ENCODE measurements at places on chromosomes 2 and 18. TPM values are rescaled to one million over a fixed set of nuclear protein-coding genes. Genes with fewer than 3 reads are reported as not detected.

DNA sequence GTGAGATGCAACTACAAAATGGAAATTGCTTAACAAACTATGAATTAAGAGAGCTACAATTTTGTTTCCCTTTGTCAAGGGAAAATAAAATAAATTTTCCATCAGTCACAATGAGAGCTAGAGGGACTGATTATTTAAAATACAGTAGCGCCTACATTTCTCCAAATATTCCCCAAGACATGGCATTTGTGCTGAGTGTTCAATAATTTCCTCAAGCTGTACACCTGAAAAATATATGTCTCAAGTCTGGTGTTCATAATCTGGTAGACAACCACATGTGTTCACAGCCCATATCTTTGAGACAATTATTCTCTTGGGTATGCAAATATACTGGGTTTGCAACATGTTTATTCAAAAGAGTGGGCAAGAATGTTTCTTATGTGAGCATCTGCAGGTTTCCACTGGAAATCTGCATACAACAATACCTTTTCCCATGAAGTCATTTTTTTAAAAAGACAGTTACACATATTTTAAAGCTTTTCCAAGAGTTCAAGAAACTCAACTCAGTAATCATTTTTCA, 240.1 kb upstream of the VRK2 start:
- no peak overlapping the region for H3K27ac ChIP-seq
- H3K4me3 ChIP-seq = no peak overlapping the region
- H3K36me3 ChIP-seq = no peaks in the 10 kb centered on the region
- H3K27me3 ChIP-seq = no peaks in the 10 kb centered on the region
- no peak for DNase-seq
- H3K4me1 ChIP-seq = no peaks in the 10 kb centered on the region

GRCh38 chr18:56458770-56459712, 179.4 kb downstream of the TXNL1 start:
- no peaks in the 10 kb centered on the region for H3K4me1 ChIP-seq
- H3K4me3 ChIP-seq = no peak overlapping the region
- H3K27ac ChIP-seq = no peak overlapping the region

DNA sequence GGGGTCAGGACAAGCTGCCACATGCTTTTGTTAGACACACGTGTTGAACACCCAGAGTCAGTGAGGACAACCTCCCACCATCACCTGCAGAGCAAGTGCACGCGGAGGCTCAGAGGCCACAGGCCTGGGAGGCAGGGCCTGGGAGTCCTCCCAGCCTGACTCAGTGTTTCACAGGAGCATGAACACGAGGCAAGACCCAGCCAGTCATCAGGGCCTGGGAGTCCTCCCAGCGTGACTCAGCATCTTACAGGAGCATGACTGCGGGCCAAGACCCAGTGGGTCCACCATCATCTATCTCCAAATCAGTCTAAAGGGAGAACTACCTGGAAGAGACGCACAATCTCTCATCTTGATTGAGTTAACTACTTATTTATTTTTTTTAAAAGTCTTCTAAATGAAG, 112.6 kb upstream of the PXDN start:
- peaks cover 46% of the 10 kb centered on the region for H3K4me1 ChIP-seq
- no peaks in the 10 kb centered on the region for H3K36me3 ChIP-seq
- DNase-seq = no peak
- no peak overlapping the region for H3K4me3 ChIP-seq

GRCh38 chr18:32881009-32881408, 108.2 kb upstream of the KLHL14 start:
- peaks cover 43% of the 10 kb centered on the region for H3K4me1 ChIP-seq
- no peaks in the 10 kb centered on the region for H3K27me3 ChIP-seq
- no peaks in the 10 kb centered on the region for H3K36me3 ChIP-seq
- no peak overlapping the region for H3K27ac ChIP-seq

DNA sequence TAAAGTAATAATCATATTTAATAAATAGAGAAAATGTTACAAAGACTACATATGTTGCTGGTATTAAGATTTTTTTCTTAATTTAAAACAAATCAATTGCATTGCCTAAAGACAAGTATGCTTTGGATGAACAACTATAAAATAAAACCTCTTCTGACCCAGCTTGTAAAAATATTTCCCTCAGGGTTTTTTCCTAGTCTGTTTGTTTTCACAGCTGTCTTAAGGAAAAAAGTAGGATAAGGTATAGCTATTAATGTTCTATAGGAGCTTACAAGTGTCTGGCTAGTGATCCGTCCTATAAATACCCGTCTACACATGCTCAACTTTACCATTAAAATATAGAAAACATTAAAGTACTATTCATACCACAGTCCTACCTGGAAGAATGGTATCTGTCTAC, 97.1 kb downstream of the NOL10 start:
- no peak overlapping the region for H3K4me3 ChIP-seq
- no peak overlapping the region for H3K27ac ChIP-seq

GRCh38 chr18:9803063-9803697, 82.6 kb upstream of the TXNDC2 start:
- H3K27ac ChIP-seq = peak overlapping the region; percentile 97
- H3K36me3 ChIP-seq = peaks cover 7% of the 10 kb centered on the region
- H3K27me3 ChIP-seq = no peaks in the 10 kb centered on the region
- H3K4me3 ChIP-seq = peak overlapping the region; percentile 69
- DNase-seq = no peak

GRCh38 chr18:23580677-23581367, 5.5 kb downstream of the NPC1 start:
- H3K27me3 ChIP-seq = no peaks in the 10 kb centered on the region
- DNase-seq = no peak
- no peak overlapping the region for H3K4me3 ChIP-seq
- H3K27ac ChIP-seq = peak overlapping the region; percentile 57
- peaks cover 73% of the 10 kb centered on the region for H3K4me1 ChIP-seq
- peaks cover 13% of the 10 kb centered on the region for H3K36me3 ChIP-seq

- DNase-seq = no peak
- no peak overlapping the region for H3K4me3 ChIP-seq
- H3K36me3 ChIP-seq = peaks cover 6% of the 10 kb centered on the region
Observed at GRCh38 chr2:129656081-129656598, 323.3 kb upstream of the RAB6C start.

- H3K36me3 ChIP-seq = peaks cover 10% of the 10 kb centered on the region
- H3K27me3 ChIP-seq = no peaks in the 10 kb centered on the region
- no peak overlapping the region for H3K4me3 ChIP-seq
- no peak for DNase-seq
Observed at GRCh38 chr2:226993171-226993570, 157.3 kb downstream of the RHBDD1 start.

- no peaks in the 10 kb centered on the region for H3K4me1 ChIP-seq
- H3K4me3 ChIP-seq = no peak overlapping the region
- no peaks in the 10 kb centered on the region for H3K27me3 ChIP-seq
Observed at GRCh38 chr2:48685126-48685525, 67.5 kb downstream of the GTF2A1L start.

GRCh38 chr2:168458139-168458538, 2.1 kb downstream of the CERS6 start:
- H3K27ac ChIP-seq = no peak overlapping the region
- H3K4me1 ChIP-seq = peaks cover 32% of the 10 kb centered on the region
- H3K27me3 ChIP-seq = no peaks in the 10 kb centered on the region

CBLN2 gene
- 0.58 TPM for total RNA-seq

TCF7L1 gene
- total RNA-seq = 41.8 TPM

ARPC2 gene
- 159 TPM for total RNA-seq

SMC6 gene
- 38.2 TPM for total RNA-seq
